ENCODE measurements at places on chromosomes 11 and 22.

DNA sequence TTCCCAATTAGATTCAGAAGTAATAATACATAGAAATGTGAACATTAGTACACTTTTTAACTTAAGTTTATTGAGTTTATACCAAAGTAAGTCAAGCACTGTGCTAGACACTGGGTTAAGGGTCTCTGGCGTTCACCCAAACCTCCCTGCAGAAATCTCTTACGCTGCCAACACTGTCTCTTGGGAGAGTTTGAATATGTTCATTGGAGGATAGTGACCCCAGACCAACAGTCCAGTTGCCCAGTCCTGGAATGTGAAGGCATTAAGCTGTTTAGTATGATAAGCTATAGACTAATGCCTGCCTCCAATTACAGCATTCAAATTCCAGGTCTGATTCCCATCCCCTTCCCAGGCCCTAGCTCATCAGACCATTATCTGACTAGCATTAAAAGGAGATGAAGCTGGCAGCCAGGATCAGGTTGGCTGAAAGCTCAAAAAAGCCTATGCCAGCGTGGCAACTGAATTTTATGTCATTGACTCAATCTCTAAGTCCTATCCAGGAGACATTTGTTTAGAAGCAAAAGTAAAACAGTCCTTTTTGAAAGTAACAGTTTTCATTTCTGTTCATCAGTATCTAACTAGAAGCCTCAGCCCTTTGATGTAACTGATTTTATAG lies 77.8 kb downstream of the SFI1 start:
- no peak for DNase-seq

DNA sequence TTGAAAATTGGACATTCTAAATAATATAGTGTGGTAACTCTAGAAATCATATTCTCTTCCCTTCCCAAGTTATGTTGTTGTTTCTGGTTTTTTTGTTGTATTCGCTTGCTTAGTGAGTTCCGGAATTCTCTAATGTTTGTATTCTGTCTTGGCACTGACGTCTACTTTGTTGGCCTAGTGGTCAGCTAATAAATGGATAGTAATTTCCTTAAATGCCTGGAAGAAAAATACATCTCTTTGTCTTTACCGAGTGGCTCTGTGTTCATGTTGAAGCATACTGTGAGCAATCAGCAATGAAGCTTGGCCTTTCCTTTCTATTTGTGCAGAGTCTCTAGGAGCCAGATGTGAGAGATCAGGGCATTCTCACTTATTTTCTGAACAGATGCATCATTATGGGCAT lies 1225.7 kb downstream of the JRKL start:
- no peak for DNase-seq

DNA sequence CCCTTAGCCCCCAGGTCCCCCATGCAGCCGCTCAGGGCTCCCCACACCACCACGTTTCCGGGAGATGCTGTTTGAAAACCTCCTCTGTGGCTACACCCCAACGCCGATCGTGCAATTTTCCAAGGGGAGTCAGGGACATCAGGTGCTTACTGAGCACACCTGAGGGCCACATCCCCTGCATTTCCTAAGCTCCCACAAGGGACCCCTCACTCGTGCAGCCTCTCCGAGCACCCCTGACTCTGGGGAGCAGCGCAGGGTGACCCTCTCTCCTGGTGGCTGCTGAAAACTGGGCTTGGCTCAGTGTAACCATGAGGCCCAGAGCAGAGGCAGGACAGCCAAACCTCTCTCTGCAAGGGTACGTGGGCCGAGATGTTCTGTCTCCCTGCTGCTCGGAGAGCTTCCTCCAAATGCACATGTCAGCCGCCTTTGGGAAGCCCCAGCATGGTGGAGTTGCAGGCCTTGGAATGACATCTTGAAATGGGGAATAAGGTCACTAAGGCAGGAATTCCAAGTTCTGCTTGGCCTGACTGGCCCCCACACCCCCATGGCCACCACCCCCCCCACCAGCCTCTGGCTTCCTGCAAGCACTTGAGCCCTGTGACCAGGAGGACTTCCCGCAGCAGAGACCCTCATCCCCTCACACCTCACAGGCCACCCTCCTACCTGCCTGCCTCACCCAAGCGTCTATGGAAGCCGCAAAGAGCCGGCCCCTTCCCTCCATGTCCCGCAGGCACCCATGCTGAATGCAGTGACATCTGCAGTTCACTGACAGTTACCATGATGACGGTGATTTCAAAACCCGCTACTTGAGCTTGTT lies 257.4 kb downstream of the BRD1 start:
- no peak for DNase-seq

DNA sequence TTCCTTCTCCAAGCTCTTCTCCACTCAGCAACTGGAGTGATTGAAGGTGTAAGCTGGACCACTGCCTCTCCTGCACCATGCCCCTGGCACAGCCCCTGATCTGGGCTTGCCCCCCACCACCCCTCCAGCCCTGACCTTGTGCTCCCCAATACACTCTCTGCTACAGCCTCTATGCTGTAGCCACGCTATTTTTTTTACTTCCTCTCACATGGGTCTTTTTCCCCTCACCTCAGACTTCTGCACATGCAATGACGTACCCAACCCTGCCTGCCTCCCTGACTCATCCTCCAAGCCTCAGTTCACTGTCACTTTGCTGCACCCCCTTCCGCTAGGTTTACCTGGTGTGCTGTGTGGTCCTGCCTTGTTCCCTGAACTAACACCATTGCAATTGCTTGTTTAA lies 9.0 kb downstream of the CSNK2A3 start:
- no peak for DNase-seq

- no peak for DNase-seq
Measured at GRCh38 chr22:27797520-27798391, 3.8 kb downstream of the MN1 start.

- no peak for DNase-seq
Measured at GRCh38 chr11:120146413-120147093, 8.6 kb upstream of the TRIM29 start.

- no peak for DNase-seq
Measured at GRCh38 chr11:71184421-71185210, 67.8 kb downstream of the SHANK2 start.

- DNase-seq, result no peak
Measured at GRCh38 chr22:23183061-23183698, 2.9 kb downstream of the BCR start.

Data from GM12865 (cell line).